ENCODE measurements at places on chromosomes 6 and 20.

DNA sequence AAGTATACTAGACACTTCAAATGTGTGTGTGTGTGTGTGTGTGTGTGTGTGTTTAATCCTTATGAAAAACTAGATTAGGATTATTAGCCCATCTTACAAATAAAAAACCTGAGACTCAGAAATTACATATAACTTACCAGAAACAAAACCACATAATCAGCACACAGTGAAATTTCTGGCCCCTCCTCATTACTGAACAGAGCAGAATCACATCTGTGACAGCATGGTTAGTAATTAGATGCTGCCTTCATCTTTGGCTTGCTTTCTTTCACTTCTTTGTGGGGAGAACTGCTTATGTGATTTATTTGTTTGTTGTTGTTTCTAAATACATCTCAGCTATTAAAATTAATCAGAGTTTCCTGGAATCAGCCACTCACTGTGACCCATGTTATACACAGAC is 267.1 kb downstream of the TENT5A start:
- no peak for DNase-seq

DNA sequence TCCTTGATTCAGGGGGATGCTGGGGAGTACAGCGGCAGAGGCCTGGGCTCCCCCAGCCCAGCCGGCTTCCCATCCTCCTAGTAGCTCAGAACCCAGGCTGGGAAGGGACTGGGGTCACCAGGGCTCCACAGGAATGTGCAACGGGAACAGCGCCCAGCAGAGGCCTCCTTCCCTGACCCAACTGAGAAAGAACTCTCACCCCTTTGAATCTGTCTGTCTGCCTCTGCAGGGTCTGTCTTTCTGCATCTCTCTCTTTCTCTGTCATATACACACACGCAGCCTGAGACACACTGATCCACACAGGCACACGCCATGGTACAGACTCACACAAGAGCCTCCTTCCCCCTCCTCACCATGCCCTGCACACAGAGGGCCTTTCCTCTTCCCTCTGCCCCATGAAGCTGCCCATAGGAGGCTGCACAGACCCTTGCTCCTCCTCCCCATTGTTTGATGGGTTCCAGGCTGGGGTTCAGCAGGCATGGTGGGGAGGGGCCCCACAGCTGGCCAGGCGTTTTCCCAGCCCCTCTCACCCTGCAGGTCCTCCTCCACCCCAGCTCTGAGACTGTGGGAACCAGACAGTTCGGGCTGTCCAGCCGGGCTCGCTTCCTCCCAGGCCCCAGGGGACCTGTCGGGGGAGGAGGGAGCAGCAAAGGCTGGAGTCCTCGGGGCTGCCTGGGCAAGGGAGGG is 2.8 kb downstream of the FOXS1 start:
- DNase-seq = no peak

- no peak for DNase-seq
Measured at GRCh38 chr20:19644085-19644484, 114.0 kb upstream of the RIN2 start.

GRCh38 chr6:11497881-11498280 is 39.7 kb upstream of the TMEM170B start:
- DNase-seq = no peak

DNA sequence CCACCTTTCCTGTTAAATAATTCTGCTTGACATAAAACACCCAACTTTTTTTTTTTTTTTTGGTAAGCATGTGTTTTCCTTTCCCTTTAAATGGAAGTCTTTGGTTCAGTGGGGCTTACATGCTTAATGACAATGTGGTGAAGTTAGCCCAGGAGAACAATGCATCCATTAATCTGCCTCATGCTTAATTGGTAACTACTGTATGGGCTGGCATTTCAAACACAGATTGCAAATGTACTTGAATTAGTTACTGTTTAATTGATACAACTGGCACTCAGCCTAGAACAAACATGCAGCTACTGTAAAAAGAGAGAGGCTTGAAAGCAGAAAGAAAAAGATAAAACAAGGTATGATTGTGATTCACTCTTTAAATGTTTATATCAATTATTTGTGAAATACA is 483.6 kb upstream of the NOX3 start:
- no peak for DNase-seq

- DNase-seq = no peak
Measured at GRCh38 chr6:150299873-150300485, 68.8 kb upstream of the IYD start.

- DNase-seq = no peak
Measured at GRCh38 chr6:45597424-45597823, 219.7 kb upstream of the SUPT3H start.

DNA sequence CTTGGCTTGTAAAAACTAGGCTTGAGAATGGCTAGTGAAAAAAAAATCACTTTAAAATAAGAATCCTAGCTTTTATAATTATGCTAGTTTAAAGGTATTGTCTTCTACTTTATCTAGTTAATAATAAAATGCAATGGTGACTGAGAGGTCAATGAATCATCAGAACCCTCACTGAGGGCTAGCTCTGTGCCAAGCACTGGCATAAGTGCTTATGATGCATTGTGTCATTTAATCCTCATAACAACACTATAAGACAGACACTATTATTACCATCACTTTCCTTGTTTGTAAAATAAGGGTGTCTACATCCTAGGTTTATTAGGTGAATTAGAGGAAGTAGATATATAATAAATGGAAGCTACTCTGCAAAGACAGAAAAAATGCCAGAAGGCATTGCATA is 144.3 kb downstream of the F13A1 start:
- no peak for DNase-seq

DNA sequence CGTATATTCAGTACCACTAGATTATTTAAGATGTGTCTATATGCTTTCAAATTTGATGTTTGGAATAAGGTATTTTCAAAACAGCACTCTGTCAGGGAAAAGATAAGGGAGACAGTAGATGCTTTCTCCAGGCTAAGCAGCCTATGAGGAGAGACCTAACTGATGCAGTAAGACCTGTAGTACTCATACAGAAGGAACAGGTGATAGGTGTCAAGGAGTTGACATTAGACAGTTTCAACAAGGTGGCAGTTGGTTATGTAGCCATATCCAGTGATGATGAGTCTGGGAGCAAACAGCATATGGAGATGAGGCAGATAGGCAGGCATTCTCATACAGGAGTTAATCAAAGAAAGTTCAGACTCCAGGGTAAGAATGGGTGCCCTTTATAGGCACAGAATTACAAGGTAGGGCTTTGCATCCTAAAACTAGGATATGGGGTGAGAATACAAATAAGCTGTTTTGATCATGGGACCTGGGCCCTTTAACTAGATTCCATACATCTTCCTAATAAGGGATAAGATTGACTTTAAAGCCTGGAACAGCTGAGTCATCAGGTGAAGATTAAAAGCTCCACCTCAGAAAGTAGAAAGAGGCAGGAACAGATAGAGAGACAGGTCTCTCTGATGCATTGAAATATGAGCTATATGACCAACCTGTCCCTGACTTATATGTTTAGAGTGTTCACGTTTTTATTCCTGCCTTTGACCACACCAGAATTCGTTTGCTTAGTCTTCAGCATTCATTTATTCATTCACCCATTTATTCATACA is 7.9 kb downstream of the RSPH4A start:
- DNase-seq = no peak

DNA sequence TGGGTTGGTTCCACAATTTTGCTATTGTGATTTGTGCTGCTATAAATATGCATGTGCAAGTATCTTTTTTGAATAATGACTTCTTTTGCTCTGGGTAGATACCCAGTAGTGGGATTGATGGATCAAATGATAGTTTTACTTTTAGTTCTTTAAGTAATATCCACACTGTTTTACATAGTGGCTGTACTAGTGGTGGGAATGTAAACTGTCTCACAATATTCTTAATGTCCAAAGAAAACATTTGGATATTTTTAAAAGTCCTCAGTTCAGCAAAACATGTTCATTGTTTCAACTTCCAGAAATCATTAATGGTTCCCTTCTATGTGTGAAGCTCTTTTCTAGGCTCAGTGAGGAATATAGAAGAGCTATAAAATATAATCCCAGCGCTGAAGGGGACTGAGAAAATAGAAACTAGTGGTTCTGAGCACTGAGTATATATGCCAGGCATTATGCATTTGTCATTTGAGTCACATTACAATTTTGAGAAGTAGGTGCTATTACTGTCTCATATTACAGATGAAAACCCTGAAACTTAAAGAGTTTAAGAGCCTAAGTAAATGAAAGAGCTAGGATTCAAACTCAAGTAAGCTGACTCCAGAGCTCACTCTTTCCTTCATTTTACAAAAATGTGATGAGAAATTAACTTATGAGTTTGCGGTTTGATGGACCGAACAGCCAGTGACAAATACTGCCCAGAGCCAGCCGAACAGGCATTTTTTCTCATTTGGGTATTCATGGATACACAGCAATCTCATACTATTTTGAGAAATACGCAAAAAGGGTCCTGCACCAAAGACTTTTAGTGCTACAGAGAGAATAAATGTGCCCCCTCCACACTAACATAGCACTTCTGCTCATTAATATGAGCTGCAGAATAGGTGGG is 250.1 kb downstream of the TBX18 start:
- DNase-seq = no peak
